ENCODE measurements at places on chromosomes 7 and 10. TPM values are rescaled to one million over a fixed set of nuclear protein-coding genes. Genes with fewer than 3 reads are reported as not detected.
A peak's percentile ranks its signal among the peaks of the same experiment; 100 is the strongest.

Gene APBB1IP
- not detected for total RNA-seq

Gene RAPGEF5
- total RNA-seq, result 6.0 TPM

Gene EBLN1
- total RNA-seq, result not detected

DNA sequence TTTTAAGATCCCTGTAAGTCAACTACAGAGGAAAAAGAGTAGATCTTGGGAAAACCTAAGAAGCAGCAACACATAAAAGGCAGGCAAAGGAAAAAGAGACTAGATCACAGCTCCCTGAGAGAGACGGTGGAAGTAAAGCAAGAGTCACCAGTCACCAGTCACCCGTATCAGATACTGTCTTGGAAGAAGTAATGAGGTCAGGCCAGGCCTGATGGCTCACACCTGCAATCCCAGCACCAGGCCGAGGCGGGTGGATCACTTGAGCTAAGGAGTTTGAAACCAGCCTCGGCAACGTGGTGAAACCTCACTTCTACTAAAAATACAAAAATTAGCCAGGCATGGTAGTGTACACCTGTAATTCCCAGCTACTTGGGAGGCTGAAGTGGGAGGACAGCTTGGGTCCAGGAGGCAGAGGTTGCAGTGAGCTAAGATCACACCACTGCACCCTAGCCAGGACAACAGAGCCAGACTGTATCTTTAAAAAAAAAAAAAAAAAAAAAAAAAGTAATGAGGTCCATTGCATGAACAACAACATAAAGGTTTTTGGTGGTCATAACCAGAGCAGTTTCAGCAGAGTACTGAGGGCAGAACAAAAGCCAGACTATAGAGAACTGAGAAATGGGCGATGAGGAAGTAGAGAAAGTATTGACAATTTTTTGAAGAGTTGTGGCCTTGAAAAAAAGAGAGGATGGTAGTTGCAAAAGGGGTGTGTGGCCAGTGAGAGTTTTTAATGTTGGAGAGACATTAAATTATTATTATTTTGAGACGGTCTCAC lies 16.9 kb downstream of the ZNF713 start:
- no peak overlapping the region for H3K4me3 ChIP-seq
- no peak overlapping the region for H3K27ac ChIP-seq
- DNase-seq, result no peak
- peaks cover 38% of the 10 kb centered on the region for H3K36me3 ChIP-seq

Gene LHPP
- 8.8 TPM for total RNA-seq

Gene ACTL6B
- 2.4 TPM for total RNA-seq

Gene SPAM1
- total RNA-seq, result not detected

Gene COL17A1
- not detected for total RNA-seq

GRCh38 chr7:48904975-48905374 lies 19.4 kb upstream of the CDC14C start:
- no peaks in the 10 kb centered on the region for H3K36me3 ChIP-seq
- H3K27me3 ChIP-seq, result no peaks in the 10 kb centered on the region
- DNase-seq, result no peak
- no peaks in the 10 kb centered on the region for H3K4me1 ChIP-seq

DNA sequence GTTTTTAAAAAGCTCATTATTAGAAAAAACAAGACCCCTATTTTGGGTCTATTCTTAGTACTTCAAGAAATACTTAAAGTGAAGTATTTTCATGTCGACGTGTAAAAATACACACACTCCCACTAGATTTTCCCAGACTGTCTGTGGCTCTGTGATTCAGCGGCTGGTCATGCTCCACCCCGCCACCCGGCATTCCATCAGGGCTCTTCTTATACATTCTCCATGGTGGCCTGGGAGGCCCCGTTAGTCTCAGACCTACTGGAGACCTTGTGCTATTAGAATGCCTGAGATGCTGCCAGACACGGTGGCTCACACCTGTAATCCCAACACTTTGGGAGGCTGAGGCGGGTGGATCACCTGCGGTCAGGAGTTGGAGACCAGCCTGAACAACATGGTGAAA lies 13.1 kb downstream of the TECPR1 start:
- H3K4me1 ChIP-seq, result peaks cover 5% of the 10 kb centered on the region
- DNase-seq, result no peak
- peak overlapping the region; percentile 12 for H3K27ac ChIP-seq

Gene AQP1
- 0.48 TPM for total RNA-seq

- H3K4me1 ChIP-seq, result peaks cover 15% of the 10 kb centered on the region
- H3K4me3 ChIP-seq, result no peak overlapping the region
- H3K27ac ChIP-seq, result peak overlapping the region; percentile 52
Measured at GRCh38 chr7:36784991-36785940, 61.0 kb upstream of the AOAH start.

Gene GPR85
- 1.6 TPM for total RNA-seq

- H3K27me3 ChIP-seq, result no peaks in the 10 kb centered on the region
- H3K27ac ChIP-seq, result no peak overlapping the region
- DNase-seq, result no peak
- no peak overlapping the region for H3K4me3 ChIP-seq
- H3K4me1 ChIP-seq, result no peaks in the 10 kb centered on the region
Measured at GRCh38 chr7:124171068-124171467, 138.2 kb upstream of the TMEM229A start.

DNA sequence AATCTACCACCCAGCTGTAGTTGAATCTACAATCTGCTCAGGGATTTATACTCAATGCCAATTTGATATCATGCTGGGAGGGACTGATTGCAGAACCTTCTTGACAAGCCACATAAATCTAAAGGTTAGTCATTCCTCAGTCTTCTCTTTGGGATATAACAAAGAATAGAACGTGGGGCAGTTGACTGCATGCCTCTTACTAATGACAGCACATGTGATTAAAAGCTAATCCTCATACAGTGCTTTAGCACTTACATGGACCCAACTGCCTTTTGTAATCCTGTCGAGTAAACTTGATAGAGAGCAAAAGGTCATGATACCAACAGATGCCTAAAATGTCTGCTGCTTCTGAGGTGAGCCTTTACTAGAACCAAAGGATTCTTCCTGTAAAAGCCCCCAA lies 12.3 kb downstream of the KLHL7 start:
- H3K4me3 ChIP-seq, result no peak overlapping the region
- peaks cover 2% of the 10 kb centered on the region for H3K36me3 ChIP-seq
- no peak overlapping the region for H3K27ac ChIP-seq
- H3K4me1 ChIP-seq, result peaks cover 33% of the 10 kb centered on the region
- no peak for DNase-seq

- H3K4me3 ChIP-seq, result no peak overlapping the region
- DNase-seq, result no peak
- H3K27me3 ChIP-seq, result peaks cover 7% of the 10 kb centered on the region
- no peaks in the 10 kb centered on the region for H3K36me3 ChIP-seq
- no peak overlapping the region for H3K27ac ChIP-seq
Measured at GRCh38 chr7:25091176-25091575, 33.9 kb downstream of the CYCS start.

- DNase-seq, result no peak
- H3K27ac ChIP-seq, result peak overlapping the region; percentile 94
- peaks cover 7% of the 10 kb centered on the region for H3K4me1 ChIP-seq
- H3K4me3 ChIP-seq, result peak overlapping the region; percentile 47
- H3K36me3 ChIP-seq, result no peaks in the 10 kb centered on the region
Measured at GRCh38 chr7:90455163-90456030, 14.0 kb upstream of the PTTG1IP2 start.

- no peak overlapping the region for H3K4me3 ChIP-seq
- no peaks in the 10 kb centered on the region for H3K27me3 ChIP-seq
- no peaks in the 10 kb centered on the region for H3K36me3 ChIP-seq
- H3K4me1 ChIP-seq, result peaks cover 31% of the 10 kb centered on the region
Measured at GRCh38 chr7:33673029-33673700, 232.2 kb upstream of the BMPER start.

Gene CPA2
- total RNA-seq, result 0.55 TPM
